ENCODE measurements at places on chromosomes 11 and 22. TPM values are rescaled to one million over a fixed set of nuclear protein-coding genes. Genes with fewer than 3 reads are reported as not detected.

GRCh38 chr11:113505046-113505445 lies 29.8 kb upstream of the DRD2 start:
- DNase-seq: no peak

DNA sequence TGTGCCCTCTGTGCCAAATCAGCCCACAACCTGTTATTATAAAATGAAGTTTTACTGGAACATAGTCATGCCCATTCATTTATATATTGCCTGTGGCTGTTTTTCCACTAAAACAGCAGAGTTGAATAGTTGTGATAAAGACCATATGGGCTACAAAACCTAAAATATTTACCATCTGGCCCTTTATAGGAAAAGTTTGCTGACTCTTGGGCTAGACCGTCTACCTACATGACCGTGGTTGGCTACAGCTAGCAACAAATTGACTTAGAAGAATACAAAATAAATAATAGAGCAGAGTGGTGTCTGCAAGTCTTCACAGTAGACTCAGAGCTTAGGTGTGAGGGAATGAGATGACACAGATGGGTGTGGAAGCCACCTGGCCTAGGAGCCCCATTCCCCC lies 11.2 kb upstream of the IL18BP start:
- DNase-seq: no peak

- DNase-seq: no peak
Measured at GRCh38 chr11:11444027-11444803, 91.2 kb upstream of the CSNK2A3 start.

DNA sequence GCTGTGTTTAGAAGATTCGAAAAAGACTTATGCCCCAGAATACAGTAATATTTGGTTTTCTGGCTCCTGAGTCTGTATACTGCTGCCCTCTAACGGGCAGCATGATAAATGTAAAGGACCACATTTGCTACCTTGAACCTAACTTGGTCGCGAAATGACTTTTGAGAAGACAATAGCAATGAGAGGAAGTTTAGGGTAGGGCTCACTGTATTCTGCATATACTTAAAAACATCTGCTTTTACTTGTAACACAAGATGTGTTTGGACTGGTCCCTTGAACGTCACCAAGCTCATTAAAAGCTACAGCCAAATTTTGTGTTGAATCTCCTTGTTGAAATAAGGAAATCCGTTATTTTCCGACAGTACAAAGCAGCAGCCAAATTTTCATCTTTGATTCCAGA lies 309.1 kb downstream of the SWAP70 start:
- DNase-seq: no peak

DNA sequence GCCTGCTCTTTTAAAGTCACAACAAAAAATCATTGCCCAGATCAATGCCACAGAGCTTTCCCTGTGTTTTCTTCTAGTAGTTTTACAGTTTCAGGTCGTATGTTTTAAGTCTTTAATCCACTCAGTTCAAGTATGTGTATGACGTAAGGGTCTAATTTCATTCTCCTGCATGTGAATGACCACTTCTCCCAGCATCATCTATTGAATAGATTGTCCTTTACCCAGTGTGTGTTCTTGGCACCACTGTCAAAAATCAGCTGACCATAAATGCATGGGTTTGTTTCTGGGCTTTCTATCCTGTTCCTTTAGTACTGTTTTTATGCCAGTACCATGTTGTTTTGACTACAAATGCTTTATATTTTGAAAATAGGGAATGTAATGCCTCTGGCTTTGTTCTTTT lies 28.1 kb downstream of the INTS4 start:
- DNase-seq: no peak

DNA sequence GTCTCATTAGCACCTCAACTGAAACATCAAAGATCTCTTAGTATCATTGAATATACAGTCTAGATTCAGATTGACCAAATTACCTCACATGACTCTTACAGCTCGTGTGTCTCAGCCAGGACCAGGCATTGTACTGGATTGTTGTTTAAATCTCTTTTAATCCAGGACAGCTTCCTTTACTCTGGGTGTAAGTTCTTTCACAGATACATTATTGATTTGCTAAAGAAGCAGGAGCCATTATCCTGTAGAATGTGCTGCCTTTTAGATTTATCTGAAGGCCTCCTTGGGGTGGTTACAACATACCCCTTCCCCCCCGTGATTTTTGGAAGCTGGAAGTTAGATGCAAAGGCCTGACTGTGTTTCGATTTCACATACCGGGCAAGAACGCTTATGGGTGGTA lies 4.2 kb downstream of the MCM5 start:
- no peak for DNase-seq

DNA sequence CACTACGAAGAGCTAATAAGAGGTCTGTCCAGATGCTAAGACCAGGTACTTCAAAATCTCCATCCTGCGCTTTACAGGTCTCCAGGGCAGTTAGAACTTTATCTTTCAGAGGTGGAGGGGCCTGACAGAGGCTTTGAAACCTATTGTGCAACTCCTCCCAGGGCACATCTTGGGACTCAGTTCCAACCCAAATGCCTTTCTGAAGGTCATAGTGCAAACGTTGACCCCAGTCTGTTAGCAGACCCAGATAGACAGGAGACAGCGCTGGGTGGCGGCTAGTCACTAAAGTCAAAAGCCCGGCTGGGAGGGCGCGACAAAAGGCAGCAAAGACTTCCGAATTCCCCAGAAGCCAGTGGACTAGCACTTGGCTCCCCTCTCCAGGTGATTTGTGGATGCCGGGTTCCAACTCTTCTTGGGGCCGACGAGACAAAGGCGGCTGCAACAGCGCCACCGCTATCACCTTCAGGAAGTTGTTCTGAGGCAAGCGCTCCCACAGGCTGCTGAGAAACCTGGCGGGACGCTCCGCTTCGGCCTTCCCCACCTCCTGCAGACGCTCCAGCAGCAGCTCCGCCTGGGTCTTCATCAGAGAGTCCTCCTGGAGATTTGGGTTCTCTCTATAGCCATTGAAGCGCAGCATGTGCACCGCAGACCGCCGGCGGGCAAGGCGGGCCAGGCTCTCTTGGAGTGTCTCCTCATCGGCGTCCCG lies 728 bp downstream of the FANCF start:
- peak; percentile 39 for DNase-seq

DNA sequence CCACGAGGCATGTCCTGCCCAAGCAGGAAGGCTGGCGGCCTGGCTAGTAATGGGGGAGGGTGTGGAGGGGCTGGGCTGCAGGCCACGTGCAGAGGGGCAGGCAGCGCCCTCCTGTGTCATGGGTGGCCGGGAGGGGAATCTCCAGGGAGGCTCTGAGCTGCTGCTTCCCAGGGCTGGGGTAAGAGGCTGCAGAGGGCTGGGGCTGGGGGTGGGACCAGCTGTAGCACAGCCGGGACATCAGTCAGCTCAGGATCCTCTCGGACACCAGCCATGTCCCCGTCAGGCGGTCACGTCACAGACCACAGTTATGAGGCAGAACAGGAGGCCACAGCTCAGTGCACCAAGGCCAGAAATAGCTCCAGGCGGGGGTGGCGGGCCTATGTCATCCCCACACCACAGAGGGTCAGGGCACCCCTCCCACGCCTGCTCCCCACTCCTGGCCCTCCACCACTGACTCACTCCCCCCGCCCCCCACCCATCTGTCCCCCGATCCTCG lies 21.1 kb downstream of the RTN4R start:
- DNase-seq: peak; percentile 56

DNA sequence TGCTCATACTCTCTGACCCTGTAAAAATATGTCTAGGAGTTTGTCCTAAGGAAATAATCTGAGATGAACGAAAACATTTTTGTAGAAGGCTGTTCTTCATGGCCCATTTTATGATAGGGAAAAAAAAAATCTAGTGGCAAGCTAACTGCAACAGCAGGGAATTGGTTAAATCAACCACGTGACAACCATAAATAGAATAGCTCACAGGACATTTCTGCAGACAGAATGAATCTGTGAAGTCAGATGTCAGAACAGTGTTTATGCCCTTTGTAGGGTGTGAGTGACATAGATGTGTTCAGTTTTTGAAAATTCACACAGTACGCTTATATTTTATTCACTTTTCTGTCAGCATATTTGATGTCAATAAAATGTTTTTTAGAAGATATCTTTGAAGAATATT lies 16.1 kb downstream of the ARHGAP1 start:
- DNase-seq: no peak

GRCh38 chr11:102177974-102178631 lies 67.9 kb downstream of the YAP1 start:
- DNase-seq: peak; percentile 89

DNA sequence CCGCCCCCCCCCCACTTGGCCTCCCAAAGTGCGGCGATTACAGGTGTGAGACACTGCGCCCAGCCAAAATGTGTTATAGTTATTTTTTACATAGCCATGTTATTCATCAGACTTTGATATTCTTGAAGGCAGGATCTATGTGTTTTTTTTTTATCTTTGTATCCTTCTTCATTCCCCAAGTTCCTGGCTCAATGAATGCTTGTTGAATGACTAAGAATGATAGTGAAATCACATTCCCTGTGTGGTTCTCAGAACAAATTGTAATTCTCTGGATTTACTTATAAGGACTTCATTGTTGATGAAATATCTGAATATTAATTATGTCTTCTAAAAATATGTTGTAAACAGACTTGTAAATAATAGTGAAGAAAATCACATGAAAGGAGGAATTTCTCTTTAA lies 33.5 kb downstream of the MMP7 start:
- DNase-seq: no peak

DNA sequence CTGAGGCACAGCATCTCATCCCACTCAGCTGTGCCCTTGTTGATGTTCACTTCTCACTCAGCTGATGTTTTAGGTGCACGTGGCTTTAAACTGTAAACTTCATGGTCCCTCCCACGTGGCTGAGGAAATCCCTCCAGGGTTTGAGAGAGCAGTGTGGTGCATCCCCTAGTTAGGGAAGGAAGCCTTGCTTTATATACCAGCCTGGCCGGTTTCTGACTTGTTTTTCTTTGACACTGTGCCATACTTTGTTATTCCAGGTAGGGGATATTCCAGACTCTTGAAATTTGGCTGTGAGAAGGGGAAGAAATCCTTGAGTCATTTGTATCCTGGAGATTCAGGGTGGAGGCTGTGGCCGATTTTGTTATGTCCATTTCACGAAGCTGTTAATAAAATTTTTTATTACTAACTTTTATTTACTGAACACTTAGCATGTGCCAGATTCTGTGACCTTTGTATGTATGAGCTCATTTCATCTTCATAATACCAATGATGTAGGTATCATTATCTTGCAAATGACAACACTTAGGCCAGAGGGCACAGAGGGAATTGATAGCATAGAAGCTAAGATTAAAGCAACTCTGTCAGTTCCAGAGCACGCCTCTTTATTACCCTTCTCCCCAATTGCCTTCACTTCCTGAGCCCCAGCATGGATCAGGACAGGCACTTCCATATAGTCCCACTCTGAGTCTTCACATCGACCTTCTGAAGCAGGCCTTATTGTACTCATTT lies 116.6 kb downstream of the NAV2 start:
- no peak for DNase-seq

DNA sequence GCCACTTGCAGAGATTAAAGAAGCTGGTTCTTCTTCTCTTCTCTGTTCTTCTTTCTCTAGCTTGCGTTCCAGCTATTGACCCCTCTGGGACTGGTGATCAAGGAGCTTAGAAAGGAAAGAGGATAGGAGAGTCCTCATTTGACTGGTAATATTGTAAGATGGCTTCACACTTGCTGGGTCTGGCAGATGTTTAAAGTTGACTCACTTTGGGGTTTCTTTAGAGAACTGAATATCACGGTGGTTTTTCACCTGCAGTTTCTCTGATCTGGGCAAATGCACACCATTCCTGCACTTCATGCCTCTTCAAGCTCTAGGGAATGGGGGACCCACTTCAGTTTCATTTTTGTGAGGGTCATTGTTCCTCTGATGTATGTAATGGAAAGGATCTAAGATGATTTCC lies 41.8 kb upstream of the DEUP1 start:
- DNase-seq: no peak

GRCh38 chr11:67435727-67436458 lies 1.6 kb downstream of the PTPRCAP start:
- DNase-seq: no peak

DNA sequence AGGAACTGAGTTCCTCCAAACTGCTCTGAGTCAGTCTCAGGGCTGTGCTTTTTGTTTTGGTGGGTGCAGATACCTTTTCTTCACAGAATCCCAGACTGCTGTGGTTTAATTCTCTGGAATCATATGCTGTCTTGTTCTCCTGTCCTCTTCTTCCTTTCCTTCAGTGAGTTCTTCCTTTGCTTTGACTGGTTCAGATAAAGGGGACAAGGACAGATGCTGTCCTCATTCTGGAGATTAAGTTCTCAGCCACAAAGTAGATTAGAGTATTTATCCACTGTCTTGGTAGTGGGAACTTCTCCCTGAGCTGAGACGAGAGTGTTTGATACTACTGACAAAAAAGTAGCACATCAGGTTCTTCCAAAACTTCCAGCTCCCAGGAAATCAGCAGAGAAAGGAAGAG lies 13.3 kb downstream of the ZDHHC5 start:
- no peak for DNase-seq

DNA sequence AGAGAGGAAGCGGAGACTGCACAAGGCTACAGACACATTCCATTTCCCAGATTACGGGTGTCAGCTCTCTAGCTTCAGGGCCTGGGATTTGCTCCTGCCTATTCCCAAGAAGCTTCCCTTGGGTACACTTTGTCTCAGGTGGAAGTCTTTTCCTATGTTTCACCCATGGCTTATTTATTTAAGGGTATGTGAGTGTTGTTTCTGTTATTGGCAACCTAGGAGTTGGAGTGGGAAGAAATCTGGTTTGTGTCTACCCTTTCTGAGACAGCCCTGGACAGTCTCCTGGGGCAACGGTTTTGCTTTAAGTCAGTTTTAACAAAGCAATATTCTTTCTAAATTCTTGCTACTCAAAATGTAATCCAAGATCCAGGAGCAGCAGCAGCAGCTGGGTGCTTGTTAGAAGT lies 127.0 kb downstream of the MICAL2 start:
- DNase-seq: no peak

DNA sequence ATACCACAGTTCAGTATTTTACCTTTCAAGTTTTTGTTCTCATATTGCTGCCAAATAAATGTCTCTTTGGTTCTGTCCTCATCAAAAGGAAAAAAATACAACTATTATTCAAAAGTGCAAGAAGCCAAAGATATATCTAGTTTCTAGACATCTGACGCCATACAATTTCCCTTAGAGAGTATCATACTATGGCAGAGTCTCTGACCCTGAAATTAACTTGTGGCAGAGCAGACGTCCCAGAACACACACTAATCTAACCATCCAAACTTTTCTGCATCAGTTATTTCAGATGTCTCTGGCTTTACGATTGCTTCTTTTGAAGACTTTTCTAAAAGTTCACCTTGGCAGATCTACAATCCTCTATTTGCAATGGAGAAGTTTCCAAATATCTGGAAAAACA lies 2.7 kb downstream of the OR51T1 start:
- no peak for DNase-seq

DNA sequence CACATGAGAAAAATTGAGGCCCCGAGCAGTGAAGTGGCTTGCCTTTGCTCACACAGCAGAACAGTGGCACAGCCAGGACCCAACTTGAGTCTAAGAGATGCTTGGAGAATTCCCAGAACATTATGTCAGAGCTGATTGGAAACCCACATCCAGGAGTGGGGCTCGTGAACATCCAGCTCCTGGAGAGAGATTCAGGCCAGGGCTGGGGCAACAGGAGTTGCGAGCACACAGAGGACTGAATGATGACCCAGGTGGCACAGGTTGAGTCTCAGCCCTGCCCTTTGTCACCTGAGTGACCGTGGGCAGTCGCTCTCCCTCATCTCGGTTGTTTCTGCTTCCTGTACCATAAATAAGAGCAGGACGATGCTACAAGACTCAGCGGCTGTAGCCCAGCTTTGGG lies 102.6 kb downstream of the MYO18B start:
- no peak for DNase-seq

Gene ANKRD42
- 11.5 TPM for total RNA-seq

Gene XKR3
- total RNA-seq: not detected

Gene SLC22A9
- not detected for total RNA-seq

Gene CCDC73
- total RNA-seq: 0.07 TPM

Gene AIFM3
- total RNA-seq: 1.5 TPM

Gene PDGFD
- total RNA-seq: 3.5 TPM

All from kidney epithelial cell (primary cell).